ENCODE measurements at places on chromosomes 11 and 22.

GRCh38 chr11:102448869-102449224 lies 3.7 kb downstream of the TMEM123 start:
- H3K36me3 ChIP-seq: peaks cover 43% of the 10 kb centered on the region
- H3K27me3 ChIP-seq: no peaks in the 10 kb centered on the region
- H3K27ac ChIP-seq: peak overlapping the region; percentile 9
- peaks cover 26% of the 10 kb centered on the region for H3K4me1 ChIP-seq
- no peak for DNase-seq

GRCh38 chr22:34437140-34437539 lies 516.9 kb upstream of the LARGE1 start:
- H3K27ac ChIP-seq: no peak overlapping the region
- DNase-seq: no peak
- peaks cover under 1% of the 10 kb centered on the region for H3K27me3 ChIP-seq
- no peaks in the 10 kb centered on the region for H3K36me3 ChIP-seq
- no peak overlapping the region for H3K4me3 ChIP-seq

- H3K4me1 ChIP-seq: no peaks in the 10 kb centered on the region
- H3K27ac ChIP-seq: no peak overlapping the region
- H3K4me3 ChIP-seq: no peak overlapping the region
- H3K36me3 ChIP-seq: no peaks in the 10 kb centered on the region
- no peaks in the 10 kb centered on the region for H3K27me3 ChIP-seq
Observed at GRCh38 chr11:29628609-29629008, 388.2 kb downstream of the KCNA4 start.

DNA sequence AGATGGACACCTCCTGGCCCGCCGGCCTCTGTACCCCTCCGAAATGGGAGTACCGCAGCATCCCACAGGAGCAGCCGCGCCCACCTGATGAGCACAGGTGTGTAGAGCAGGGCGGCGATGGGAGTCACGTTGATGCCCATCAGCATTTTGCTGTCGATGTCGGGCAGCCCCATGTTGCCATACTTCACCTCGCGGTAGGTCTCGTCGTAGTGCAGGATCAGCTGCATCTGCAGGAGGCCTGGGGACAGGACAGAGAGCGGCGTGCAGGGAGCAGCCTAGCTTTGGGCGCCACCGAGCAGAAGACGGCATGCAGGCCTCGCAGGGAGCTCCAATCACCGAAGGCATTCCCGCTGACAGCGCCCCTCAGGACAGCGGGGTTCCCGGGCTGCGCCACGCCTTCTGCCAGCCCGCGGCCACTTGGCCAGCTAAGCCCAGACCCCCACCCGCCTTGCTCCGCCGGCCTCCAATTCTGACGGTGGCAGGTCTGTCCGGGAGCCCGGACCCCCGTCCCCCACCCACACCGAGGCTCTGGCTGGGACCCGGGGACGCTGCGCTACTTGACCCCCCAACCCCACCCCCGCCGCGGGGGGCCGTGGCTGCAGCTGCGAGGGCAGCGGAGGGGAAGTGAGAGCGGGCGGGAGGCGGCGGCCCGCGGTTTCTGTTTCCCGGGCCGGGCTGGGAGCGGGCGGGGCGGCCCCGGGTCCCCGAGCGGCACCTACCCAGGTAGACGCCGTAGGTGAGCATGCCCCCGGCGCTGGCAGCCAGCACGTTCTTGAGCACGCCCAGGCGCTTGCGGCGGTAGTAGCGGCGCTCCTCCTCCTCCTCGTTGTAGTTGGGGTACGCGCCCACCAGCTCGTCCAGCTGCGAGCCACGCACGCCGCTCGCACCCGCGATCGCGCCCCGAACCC lies 705 bp downstream of the UNC93B1 start:
- no peaks in the 10 kb centered on the region for H3K27me3 ChIP-seq
- no peak for DNase-seq
- no peaks in the 10 kb centered on the region for H3K36me3 ChIP-seq
- H3K27ac ChIP-seq: peak overlapping the region; percentile 90
- H3K4me1 ChIP-seq: peaks cover 16% of the 10 kb centered on the region

GRCh38 chr11:8768625-8769333 lies 86.2 kb downstream of the RPL27A start:
- peaks cover 46% of the 10 kb centered on the region for H3K4me1 ChIP-seq
- no peak overlapping the region for H3K4me3 ChIP-seq
- DNase-seq: no peak
- peaks cover 9% of the 10 kb centered on the region for H3K36me3 ChIP-seq
- no peaks in the 10 kb centered on the region for H3K27me3 ChIP-seq
- H3K27ac ChIP-seq: peak overlapping the region; percentile 78

DNA sequence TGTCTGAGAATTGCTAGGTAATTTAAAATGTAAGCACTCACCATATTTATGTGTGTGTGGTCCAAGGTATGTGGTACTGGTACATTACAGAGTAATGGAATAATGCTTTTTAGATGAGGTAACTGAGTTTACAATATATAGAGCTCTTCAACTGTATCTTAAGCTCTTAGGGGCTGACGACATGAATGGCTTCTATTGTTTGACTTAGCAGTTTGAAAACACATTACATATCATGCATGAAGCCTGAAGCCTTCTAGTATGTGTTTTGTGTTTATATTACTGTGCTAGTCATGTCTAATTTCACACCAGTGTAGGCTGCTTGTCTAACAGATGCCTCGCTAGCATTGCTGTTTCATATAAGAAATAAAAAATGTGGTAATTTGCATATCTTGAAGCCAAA lies 37.2 kb downstream of the GAS2 start:
- no peaks in the 10 kb centered on the region for H3K4me1 ChIP-seq
- no peak overlapping the region for H3K27ac ChIP-seq
- no peaks in the 10 kb centered on the region for H3K36me3 ChIP-seq
- no peak for DNase-seq
- H3K4me3 ChIP-seq: no peak overlapping the region

DNA sequence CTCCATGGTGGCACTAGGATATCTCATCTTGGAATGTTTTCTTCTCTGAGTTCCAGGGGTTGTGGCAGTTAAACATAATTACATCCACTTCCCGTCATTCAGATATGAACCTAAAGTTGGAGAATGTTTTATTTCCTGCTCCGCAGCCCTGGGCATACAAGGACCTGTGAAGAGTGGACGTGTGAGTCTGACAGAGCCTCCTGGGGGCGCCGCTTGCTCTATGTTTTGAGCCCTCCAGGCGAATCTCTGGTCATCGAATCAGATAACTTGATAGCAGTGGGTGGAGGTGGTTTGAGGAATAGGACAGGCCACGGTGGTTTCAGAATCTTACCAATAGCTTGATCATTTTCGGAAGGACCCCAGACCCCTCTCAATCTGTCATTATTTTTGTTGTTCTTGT lies 174.2 kb downstream of the NTM start:
- H3K36me3 ChIP-seq: no peaks in the 10 kb centered on the region
- no peaks in the 10 kb centered on the region for H3K27me3 ChIP-seq
- H3K4me1 ChIP-seq: no peaks in the 10 kb centered on the region
- no peak overlapping the region for H3K4me3 ChIP-seq
- DNase-seq: no peak
- H3K27ac ChIP-seq: no peak overlapping the region

- no peaks in the 10 kb centered on the region for H3K36me3 ChIP-seq
- H3K4me3 ChIP-seq: no peak overlapping the region
- H3K27ac ChIP-seq: peak overlapping the region; percentile 92
- no peaks in the 10 kb centered on the region for H3K27me3 ChIP-seq
- H3K4me1 ChIP-seq: peaks cover 100% of the 10 kb centered on the region
- no peak for DNase-seq
Observed at GRCh38 chr11:35146074-35146521, 7.1 kb downstream of the CD44 start.

DNA sequence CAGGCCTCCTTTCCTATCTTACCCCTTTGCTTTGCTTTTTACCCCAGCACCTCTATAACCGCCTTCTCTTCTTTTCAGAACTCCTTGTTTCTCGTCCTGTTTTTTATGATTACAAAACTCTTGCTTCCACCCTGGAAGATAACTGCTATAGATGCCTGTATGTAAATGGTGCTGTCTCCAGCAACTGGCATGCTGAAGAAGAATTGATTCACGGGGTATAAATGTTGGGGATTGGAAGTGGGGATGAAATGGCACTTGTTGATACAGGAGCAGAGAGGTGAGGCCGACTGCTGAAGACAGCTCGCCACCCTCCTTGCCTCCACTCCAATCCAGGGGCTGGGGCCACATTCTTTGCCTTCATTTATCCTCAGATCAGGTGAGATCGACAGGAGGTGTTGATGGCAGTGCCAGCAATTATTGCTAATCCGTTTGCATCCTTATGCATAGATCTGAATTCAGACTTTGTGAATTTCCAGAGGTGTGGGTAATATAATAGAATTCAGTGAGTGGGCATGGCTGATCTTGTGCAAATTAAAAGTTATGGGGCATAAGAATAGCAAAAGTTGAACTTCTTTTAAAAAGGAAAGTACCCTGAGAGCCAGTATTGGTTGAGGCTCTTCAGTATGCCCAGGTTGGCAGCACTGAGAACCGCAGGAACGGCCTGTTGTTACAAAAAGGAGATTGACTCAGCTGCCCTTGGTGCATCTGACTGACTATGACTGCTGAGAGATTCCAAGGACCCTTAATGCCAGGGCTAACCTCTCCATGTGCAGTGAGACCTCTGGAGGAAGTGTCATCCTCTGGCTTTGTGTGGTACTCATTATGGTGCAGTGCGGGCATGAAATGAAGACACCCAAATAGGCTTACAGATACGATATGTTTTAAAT lies 5.3 kb downstream of the NEAT1 start:
- peak overlapping the region; percentile 69 for H3K4me3 ChIP-seq
- H3K27ac ChIP-seq: peak overlapping the region; percentile 100
- peaks cover 68% of the 10 kb centered on the region for H3K4me1 ChIP-seq
- no peaks in the 10 kb centered on the region for H3K27me3 ChIP-seq

DNA sequence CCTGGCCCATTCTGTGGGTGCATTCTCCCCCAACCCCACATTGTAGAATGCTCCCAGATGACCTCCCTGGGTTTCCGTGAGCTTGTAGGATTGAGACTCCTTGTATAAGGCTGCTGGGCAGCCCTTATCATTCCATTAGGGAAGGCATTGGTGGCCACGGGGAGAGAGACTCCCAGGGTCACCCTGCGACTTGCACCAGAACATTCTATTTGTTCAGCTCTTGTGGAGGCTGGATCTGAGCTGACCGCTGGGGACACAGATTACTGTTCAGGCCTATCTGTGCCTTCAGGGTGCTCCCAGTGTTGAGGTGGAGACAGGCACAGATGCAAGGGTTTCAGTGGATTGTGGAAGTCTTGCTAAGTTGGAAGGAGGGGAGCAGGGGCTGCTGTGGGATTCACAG lies 17.8 kb downstream of the MICALL1 start:
- H3K27me3 ChIP-seq: no peaks in the 10 kb centered on the region
- no peak for DNase-seq
- no peak overlapping the region for H3K4me3 ChIP-seq
- H3K4me1 ChIP-seq: peaks cover 17% of the 10 kb centered on the region
- no peak overlapping the region for H3K27ac ChIP-seq
- H3K36me3 ChIP-seq: peaks cover 99% of the 10 kb centered on the region

- H3K4me3 ChIP-seq: no peak overlapping the region
- no peak for DNase-seq
- no peaks in the 10 kb centered on the region for H3K27me3 ChIP-seq
- no peak overlapping the region for H3K27ac ChIP-seq
- H3K36me3 ChIP-seq: no peaks in the 10 kb centered on the region
- no peaks in the 10 kb centered on the region for H3K4me1 ChIP-seq
Observed at GRCh38 chr22:36039125-36039524, 10.5 kb upstream of the RBFOX2 start.

DNA sequence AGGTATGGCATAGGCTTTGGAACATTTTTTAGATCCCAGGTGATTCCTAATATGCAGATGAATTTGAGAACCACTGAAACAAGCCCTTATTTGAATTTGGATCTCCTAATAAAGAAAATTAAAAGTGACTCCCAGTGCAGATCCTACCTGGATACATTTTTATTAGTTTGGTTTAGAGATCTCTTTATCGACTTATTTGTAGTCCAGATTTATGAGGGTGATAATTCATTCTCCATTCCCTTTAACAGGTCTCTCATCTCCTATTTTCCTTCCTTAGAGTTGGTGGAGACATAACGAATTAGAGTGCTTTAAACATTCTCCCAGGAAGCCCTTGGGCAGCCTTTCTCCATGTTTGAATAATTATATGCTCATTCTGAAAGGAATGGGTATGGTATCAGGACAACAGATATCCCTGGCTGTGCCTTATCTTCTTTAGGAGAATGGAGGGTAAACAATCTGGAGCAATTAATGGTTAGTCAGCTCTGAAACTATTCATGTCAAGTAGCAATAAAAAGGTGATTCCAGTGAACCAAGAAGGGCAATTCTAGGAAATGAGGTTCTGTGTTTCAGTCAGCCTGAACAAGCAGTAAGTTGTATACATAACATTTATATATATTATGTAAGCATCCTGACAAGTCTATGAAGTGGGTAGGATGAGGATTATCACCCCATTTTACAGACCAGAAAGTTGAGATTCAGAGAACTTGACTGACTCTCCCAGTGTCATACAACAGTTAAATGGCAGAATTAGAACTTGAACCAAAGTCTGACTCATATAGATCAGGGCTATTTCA lies 53.9 kb upstream of the RCE1 start:
- peaks cover 12% of the 10 kb centered on the region for H3K4me1 ChIP-seq
- no peak for DNase-seq
- no peaks in the 10 kb centered on the region for H3K27me3 ChIP-seq
- H3K4me3 ChIP-seq: no peak overlapping the region
- peaks cover 24% of the 10 kb centered on the region for H3K36me3 ChIP-seq
- H3K27ac ChIP-seq: no peak overlapping the region

DNA sequence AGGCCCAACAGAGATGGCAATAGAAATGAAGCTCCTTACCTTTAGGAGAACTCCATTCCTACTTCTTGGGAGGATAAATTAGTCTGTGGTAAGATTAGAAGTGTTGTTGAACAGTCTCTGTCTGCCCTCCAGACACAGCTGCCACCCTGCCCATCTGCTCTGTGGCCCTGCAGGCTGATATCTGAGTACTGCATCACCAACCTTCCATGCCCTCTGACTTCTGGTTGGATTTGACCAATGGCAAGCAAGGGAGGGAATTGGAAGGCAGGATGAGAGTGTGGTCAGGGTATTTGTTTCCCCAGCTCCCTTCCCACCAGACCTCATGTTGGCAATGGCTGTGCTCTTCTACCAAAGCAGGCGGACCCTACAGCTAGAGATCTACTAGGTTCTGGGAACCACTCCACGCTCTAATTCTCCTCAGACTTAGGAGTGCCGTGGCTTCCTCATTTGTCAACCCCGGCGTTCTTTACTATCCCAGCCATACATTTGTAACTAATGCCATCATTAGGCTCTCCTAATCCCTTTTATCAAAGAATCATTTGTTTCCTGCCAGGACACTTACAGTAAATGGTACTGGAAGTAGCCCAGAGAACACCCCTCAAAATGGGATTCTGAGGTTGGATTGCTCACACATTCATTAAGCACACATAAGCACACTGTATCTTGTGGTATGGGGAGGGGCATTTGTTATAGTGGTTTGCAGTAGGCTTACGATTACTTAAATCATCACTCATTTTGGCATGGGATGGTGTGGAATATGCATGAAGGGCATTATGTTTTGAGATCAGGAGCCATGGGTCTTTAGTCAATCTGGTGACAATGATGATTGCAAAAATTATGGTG lies 35.4 kb upstream of the CD44 start:
- H3K27ac ChIP-seq: no peak overlapping the region
- no peaks in the 10 kb centered on the region for H3K36me3 ChIP-seq
- H3K27me3 ChIP-seq: no peaks in the 10 kb centered on the region
- no peak for DNase-seq

Data from esophagus squamous epithelium (tissue), 5 donors.